ENCODE measurements at places on chromosomes 2 and 18.

DNA sequence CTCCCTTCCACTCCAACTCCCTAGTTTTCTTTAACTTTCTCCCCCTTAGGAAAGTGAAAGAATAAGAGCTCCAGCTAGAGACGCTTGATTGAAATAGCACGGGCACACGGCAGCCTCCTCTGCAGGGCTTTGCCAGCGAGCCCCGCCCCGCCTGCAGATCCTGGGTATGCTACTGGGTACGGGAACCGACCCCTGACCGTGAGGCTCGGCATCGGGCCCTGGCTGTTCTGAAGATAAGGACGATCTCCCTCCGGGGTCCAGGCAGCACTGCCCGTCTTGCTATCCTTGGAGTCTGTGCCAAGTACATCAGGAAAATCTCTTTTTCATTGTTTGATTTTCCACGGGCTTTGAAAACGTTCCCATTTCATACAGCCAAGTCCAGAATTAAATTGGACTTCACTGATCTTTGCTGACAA lies 284.5 kb downstream of the MTX2 start:
- peak; percentile 45 for DNase-seq

GRCh38 chr2:25387876-25388449 lies 46.2 kb upstream of the DNMT3A start:
- DNase-seq = no peak

- no peak for DNase-seq
Observed at GRCh38 chr2:46518861-46519260, 39.5 kb downstream of the TMEM247 start.

GRCh38 chr2:235668782-235669181 lies 174.9 kb downstream of the AGAP1 start:
- DNase-seq = no peak

DNA sequence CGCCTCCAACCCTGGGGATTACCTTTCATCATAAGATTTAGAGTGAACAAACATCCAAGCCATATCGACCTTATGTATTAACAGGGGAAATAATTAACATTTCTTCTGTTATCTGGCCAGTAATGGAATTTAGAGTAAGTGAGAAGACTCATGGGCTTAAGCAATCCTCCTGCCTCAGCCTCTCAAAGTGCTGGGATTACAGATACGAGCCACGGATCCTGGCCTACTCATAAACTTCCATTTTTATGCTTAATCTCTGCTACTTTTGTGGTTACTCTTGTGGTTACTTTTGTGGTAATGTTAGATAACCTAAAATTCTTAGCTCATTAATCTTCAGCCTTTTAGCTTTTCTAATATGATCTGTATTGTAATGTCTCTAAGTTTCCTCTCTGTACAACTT lies 159.3 kb upstream of the SLC8A1 start:
- no peak for DNase-seq

All from BE2C (cell line).